ENCODE measurements at places on chromosomes 2 and 18.

GRCh38 chr2:99644419-99644787, 154.6 kb upstream of the REV1 start:
- DNase-seq, result no peak

DNA sequence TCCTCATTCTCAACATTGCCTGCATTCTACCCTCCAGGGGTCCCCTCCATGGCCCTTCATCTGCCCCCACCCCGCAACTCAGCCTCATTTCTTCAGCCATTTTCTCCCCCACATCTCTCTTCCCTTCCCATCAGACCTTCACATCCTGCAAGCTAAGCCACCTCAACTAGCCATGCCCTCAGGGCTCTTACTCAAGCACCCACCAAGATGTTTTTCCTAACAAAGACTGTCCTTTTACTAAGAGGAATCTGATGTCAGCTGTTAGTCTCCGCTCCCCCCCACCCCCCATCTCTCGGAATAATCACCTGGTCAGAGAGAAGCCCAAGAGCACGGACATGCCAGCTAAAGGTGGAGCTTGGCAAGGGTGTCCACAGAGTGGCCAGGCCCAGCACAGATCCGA, 4.7 kb upstream of the CAPN10 start:
- no peak for DNase-seq

DNA sequence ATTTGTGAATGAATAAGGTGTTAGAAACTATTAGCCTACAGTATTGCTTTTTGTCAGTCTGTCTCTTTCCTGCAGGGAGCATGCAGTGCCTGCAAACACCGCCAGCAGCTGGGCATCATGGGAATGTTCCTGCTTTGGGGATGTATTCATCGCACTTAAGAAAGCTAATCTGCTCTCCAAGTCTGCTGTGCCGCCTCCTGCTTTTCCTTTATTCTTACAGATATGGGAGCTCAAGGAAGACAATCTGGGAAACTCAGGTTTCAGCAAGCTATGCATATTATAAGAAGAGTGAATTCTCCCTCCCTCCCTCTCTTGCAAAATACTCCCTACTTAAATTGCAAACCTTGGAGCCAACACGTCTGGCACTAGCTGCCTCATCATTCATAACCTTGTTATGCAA, 479.2 kb upstream of the ACVR2A start:
- DNase-seq, result no peak

GRCh38 chr2:109508556-109508955, 105.2 kb downstream of the SEPTIN10 start:
- no peak for DNase-seq

DNA sequence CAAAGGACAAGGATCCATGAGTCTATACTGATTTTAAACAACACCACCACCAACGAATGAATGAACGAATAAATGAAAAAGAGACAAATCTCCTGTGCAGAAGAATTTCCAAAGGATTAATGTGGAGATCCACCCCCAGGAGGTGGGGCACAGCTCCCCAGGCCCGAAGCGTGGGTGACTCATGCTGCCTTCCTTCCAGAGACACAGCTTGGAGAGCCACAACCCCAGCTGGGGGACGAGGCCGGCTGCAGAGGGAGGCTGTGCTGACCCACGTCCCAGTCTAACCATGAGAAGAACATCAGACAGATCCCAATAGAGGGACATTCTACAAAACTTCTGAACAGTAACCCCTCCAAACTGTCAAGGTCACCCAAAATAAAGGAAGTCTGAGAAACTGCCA, 557.3 kb upstream of the SALL3 start:
- DNase-seq, result no peak

Data from anterior cingulate cortex (tissue), 58 donors.